Fibroblast of pulmonary artery (primary cell): ENCODE measurements at places on chromosomes 6 and 20.

DNA sequence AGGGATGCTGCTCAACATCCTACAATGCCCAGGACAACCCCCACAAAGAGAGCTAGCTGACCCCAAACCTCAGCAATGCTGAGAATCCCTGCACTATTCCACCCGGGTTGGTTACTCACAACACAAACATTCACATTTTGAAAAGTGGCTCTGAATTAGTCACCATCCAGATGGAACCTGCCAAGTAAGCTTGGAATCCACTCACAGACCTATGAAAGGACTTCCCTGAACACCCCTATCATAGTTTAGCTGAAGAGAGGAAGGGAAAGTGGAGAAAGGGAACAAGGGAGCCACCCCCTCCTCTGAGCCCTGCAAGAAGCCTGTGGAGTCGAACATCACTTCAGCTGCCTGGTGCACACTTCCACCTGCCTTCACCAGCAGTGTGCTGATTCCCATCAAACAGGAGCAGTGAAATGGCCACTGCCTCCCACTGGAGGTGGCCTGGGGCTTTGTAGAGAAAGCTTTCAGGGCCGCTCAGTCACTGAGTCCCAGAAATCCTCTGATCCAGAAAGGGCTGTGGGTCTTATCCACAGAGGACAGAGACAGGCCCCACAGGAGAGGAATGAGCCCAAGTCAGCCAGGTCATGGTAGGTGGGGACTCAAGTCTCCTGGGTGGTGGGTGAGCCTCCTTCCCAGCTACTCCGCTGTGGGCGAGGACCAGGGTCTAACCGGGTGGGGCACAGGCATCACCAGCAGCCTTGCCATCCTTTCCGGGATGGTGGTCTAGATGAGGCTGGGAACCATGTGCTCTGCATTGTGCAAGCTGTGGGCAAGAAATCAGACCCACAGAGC lies 203.7 kb downstream of the SYNDIG1 start:
- DNase-seq: peak; percentile 92

DNA sequence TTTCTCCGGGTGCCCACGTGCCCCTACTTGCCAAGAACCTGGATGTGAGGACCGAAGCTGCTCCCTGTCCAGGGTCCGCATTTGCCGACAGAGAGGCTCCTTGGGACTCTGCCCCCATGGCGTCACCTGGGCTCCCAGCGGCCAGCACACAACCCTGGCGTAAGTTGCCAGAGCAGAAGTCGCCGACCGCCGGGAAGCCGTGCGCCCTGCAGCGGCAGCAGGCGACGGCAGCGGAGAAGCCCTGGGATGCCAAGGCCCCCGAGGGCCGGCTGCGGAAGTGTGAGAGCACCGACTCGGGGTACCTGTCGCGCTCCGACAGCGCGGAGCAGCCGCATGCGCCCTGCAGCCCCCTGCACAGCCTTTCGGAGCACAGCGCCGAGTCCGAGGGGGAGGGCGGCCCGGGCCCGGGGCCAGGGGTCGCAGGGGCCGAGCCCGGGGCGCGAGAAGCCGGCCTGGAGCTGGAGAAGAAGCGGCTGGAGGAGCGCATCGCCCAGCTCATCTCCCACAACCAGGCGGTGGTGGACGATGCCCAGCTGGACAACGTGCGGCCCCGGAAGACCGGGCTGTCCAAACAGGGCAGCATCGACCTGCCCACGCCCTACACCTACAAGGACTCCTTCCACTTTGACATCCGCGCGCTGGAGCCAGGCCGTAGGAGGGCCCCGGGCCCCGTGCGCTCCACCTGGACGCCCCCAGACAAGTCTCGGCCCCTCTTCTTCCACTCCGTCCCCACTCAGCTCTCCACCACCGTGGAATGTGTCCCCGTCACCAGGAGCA lies 28.3 kb downstream of the ZNF831 start:
- DNase-seq: no peak

DNA sequence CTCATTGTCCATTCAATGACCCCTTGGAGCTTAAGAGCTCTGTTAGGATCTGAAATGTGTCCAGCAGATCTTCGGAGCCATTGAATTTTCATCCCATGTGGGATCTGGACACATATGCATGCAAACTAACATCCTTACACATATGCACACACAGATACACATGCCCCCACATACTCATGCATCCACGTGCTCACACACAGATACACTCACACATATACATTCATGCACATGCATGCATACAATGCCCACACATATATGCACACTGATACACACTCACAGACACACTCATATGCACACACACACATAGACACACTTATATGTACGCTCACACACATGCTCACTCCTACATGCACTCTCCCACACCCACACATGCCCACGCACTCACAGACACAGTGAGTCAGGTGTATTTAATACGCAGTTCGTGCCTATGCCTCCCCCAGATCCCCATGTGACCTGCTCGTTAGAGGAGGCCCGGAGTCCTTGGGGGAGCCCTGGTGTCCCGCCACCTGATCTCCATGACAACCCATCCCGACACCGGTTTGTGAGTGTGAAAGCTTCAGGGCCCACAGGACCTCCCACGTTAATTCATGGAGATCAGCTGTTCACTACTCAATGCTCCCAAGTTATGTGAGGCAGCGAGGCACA lies 121.9 kb upstream of the SULF2 start:
- DNase-seq: no peak

GRCh38 chr6:159720708-159721107 lies 6.6 kb upstream of the WTAP start:
- DNase-seq: peak; percentile 47

GRCh38 chr6:77055711-77056110 lies 407.6 kb downstream of the HTR1B start:
- DNase-seq: no peak

DNA sequence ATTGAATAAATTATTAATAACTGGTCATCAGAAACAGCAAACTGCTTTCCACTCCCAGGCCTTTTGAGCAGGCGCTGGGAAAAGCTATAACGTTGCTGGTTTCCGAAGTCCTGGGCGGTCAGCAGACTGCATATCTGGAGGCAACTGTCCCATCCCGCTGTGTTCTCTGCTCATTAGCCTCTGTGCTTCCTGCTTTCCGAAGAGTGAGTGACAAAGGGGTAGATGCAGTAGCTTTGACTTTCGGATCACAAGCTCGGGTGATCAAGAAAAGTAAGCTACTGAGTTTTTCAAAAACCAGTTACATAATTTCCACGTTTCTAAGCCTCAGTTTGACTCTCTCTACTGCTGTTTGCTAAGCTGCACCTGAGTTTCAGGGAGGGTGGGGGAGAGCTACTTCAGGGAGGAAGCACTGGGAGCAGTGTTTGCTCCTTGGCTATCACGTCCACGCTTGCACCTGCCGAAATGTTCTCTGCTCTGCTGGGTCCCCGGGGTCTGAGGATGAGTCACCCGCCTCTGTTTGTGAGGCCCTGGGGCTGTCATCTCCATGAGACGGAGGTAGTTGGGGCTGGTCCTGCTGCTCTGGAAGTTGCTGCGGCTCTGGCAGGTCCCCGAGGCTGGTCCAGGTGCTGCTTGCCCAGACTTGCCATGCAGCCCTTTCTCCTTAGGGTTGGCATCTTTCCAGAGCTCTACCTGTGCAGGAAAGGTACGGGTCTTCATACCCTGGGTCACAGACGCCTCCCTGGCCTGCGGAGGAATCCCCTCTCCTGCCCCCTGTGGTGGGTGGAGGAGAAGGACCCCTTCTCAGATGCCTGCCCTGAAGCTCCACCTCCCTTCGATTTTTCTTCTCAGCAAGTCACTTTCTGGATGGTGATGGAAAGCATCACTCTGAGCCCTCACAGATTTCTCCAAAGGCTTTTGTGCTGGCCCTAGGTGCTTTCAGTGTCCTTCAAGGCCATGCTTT lies 220.0 kb downstream of the QKI start:
- DNase-seq: no peak

GRCh38 chr6:24489881-24490280 lies 503 bp upstream of the GPLD1 start:
- DNase-seq: peak; percentile 58

DNA sequence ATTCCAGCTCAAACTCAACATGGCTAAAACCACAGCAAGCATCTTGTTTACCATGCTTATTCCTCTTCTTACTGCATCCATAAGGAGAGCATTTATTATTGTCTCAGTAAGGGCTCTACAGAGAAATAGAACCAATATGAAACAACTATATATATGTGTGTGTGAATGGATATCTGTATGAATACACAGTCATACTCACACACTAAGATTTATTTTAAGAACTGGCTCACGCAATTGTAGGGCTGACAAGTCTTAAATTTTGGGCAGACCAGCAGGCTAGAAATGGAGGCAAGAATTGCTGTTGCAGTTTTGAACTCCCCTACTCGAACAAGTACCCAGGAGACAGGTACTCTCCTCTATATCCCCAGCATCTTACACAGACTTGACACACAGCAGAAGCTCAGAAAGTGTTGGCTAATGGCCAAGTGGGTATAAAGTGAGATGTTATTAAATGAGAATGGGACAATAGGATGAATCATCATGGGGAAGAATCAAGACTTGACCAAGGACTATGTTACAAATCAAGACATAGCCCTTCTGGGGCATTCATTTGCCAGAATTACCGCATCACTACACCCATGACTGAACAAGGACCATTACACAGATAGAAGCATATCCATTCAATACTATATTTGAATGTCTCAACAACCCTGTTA lies 13.0 kb downstream of the ZHX3 start:
- peak; percentile 45 for DNase-seq

- no peak for DNase-seq
Measured at GRCh38 chr20:53982624-53983023, 87.8 kb downstream of the BCAS1 start.

DNA sequence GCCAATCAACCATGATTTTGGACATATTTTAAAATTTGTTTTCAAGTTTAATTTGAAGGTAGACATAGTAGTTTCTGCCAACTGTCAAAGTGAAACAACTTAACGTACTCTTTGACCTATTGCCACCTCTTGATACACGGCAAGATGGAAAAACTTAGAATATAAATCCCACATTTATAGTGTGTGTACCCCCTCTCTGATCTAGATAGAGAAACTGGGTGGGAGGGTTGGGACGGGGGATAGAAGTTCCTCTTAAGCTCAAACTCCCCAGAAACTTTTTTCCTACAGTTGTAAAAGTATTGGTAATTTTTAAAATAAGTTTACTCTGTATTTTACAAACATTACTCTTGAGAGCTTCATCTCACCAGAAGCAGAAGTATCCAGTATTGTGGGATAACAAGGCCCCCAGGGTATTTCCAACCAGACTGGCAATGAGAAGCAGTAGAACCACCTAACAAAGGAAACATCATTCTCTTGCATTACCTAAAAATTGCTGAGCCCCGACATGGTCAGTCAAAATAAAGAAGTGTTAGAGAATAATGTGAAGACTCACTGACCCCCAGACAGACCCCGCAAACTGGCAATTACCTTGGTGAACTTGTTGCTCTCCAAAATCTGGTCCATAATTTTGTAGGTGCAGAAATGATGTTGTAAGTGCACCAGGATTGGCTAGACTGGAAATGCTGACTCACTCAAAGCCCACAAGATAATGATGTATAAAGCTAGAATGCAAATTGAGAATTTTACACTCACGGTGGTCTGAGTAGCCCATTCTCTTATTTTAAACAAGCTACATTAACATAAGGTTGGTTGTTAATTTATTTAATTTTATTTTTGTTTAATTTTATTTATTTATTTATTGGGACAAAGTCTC lies 74.7 kb upstream of the TNFAIP3 start:
- no peak for DNase-seq

DNA sequence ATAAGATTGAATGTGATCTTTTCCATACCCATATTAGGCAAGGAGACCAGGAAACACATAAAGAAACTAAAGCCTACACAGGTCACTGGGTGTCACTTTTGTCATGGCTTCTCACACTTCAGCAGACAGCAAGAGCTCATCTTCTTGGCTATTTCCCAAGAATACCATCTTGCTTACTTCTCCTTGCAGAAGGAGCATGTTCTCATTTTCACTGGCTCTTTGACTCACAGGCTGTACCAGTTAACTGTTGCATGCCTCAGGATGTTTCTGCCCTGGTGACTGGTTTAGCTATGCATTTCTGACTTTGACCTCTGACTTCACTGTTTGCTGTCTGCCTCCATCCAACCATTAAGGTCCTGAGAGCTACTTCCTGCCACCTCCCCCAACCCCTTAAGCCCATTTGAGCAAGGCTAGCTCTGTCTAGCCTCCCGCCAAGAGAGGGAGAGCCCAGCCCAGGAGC lies 40.3 kb upstream of the OGFRL1 start:
- DNase-seq: peak; percentile 60

GRCh38 chr20:21356386-21356785 lies 40.9 kb downstream of the NKX2-4 start:
- no peak for DNase-seq
